Cardiac ventricle fibroblast (primary cell): ENCODE measurements at places on chromosomes 5 and 9. TPM values are rescaled to one million over a fixed set of nuclear protein-coding genes. Genes with fewer than 3 reads are reported as not detected.

The HSPA5 gene
- 296 and 314 TPM in 2 replicates for total RNA-seq

The SH3GL2 gene
- not detected in 2 replicates for total RNA-seq

The FAM221B gene
- total RNA-seq: not detected in 2 replicates

The TRPM3 gene
- 0.75 and 2.4 TPM in 2 replicates for total RNA-seq

The TUT7 gene
- total RNA-seq: 32.0 and 35.5 TPM in 2 replicates

The ADAMTSL2 gene
- total RNA-seq: 5.8 and 6.8 TPM in 2 replicates

The ZNF367 gene
- total RNA-seq: 0.50 and 0.59 TPM in 2 replicates
